Activated naive CD4-positive, alpha-beta T cell treated with anti-CD3 and anti-CD28 coated beads, Interleukin-2, amount 50 U/mL, for 72 hours (primary cell): ENCODE measurements at places on chromosomes 13 and 19. TPM values are rescaled to one million over a fixed set of nuclear protein-coding genes. Genes with fewer than 3 reads are reported as not detected.

The CGB1 gene
- total RNA-seq: not detected

The CYP2A7 gene
- not detected for total RNA-seq

DNA sequence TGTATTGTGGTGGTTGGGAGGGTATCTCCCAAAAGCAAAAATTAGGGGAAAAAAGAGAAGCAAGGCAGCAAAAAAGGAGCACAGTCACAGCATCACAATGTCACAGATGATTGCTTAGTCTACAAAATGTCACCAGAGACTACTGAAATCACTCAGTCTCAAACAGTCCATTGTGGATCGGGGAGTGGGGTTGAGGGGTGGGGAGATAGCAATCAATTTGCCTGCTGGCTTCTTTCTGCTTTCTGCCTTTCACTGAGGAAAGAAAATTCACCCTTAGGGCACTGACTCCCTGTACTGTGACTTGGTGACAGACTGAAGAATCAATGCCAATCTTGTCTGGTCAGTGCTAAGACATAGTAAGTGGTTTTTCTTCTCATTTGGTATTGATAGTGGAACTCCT is 2127.1 kb upstream of the PCDH20 start:
- no peak for DNase-seq

DNA sequence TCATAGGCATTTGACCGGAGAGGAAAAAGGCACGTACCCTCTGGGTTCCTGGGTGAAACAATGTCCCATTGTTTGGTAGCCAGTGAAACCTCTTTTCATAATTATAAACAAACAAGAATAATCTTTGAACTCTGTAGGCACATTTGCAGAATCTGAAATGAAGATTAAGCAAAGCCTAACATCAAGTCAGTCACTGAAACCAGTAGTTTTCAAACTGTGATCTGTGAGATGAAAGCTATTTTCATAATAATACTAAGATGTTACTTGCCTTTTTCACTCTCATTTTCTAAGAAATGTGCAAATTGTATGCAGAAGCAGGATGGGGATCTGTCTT is 105.4 kb downstream of the WDFY2 start:
- no peak for DNase-seq

DNA sequence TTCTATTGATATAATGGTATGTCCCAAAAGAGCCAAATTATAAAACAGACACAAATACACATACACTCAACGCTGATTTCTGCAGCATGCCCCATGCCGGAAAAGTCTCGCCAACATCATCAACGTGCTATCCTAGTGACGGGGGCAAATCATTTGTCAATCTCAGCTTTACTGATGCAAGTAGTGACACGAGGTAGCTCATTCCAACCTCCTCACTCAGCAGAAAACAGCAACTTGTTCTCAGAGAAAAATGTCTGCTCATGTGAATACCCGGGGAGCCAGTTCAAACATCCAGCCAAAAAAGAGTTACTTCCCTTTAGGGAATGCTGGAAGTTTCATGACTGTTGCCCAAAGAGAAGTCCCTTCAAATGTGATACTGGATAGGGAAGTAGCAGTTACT is 46.3 kb downstream of the SOX21 start:
- no peak for DNase-seq

DNA sequence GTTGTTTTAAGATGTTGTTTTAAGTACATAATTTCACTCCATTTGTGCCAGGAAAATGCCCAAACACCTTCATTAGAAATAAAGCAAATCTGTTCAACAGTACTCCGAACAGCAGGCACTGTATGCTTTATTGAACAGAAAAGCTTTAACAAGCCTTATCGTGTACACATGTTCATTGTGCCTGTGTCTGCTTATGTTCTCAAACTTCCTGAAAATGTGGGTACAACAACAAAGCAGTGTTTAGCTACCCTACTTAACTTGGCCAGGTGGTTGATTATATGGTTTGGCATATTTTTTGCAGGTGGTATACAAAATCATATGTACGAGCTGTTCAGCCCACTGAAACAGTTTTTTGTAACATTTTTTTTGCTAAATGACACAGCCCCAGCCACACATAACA is 718.0 kb downstream of the DACH1 start:
- no peak for DNase-seq

DNA sequence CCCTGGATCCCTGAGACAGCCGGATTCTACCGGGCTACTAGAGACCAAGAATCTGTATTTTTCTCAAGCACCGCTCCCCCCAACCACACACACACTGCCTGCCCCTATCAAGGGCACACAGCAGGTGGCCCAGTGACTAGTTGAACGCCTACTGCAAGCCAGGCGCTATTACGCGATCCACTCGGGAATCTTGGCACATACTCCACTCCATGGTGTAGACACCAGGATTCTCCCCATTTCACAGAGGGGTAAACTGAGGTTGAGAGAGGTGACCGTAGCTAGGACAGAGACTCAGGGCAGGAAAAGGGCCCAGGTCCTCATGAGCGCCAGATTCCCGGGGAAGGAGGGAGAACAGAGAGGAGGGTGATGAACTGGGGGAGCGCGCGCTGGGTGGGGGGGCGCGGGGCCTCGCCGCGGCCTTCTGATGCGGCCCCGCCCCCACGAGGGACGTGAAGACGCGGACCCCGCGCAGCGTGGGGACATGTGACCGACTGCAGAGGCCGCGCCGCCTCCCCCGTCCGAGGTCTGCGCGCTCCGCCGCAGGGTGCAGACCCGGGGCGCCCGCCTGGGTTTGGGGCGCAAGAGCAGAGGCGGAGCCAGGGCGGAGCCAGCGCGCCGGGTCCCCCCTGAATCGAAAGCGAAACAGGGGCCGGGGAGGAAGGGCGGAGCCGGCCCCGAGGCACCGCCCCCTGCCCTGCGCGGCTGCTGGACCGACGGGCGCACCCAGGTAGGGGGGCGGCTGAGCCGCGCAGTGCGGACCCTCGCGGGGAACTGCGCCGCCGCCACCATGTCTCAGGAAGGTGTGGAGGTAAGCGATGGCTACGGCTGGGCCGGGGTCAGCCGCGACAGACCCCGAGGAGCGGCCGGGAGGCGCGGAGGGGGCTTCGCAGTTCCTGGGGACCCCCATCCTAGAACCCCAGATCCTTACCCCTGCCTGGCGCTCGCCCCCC is at the start of gene SHFL:
Gene SHFL, plus strand, starts transcription at position 677 of the 950 bp plus-strand sequence. Its CDS starts 111 bp downstream, at position 788.
- DNase-seq: peak; percentile 83

GRCh38 chr19:58440556-58440955 is 603 bp upstream of the ZNF132 start:
- DNase-seq: no peak
